CD4-positive, alpha-beta memory T cell (primary cell): ENCODE measurements at places on chromosomes 13 and 19.

DNA sequence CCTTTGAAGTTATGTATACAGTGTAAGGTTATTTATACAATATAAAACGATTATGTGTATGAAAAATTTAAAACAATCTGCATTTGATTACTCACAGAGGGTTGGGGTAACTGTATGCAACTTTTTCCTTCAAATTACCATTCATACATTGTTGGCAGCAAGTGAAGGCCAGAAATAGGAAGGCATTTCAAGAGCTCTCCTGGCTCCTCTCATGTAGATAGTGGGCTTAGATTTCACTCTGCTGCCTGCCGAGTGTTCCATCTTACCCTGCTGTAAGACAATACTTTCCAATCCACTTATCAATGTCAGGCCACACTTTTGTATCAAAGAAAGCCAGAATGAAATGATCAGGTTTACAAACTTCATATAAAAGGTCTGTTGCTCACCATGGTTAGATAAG is 245.2 kb downstream of the DNAJC15 start:
- no peak for DNase-seq

- DNase-seq: no peak
Observed at GRCh38 chr19:2511570-2511969, 35.6 kb downstream of the GADD45B start.

GRCh38 chr13:34405410-34406181 is 536.5 kb upstream of the NBEA start:
- no peak for DNase-seq

DNA sequence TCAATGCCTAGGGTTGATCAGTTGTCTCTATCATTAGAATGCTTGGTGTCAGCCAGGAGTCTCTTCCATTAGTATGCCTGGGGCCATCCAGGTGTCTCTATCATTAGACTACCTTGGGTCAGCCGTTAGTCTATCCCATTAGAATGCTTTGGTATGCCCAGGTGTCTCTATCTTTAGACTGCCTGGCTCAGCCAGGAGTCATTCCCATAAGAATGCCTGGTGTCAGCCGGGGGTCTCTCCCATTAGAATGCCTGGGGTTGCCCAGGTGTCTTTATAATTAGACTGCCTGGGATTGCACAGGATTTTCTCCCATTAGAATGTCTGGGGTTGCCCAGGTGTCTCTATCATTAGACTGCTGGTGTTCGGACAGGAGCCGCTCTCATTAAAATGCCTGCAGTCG is 1442.9 kb downstream of the UQCRFS1 start:
- no peak for DNase-seq

- no peak for DNase-seq
Observed at GRCh38 chr13:20709782-20710181, 6.3 kb downstream of the IL17D start.

- DNase-seq: no peak
Observed at GRCh38 chr19:53826876-53827275, 2.8 kb upstream of the NLRP12 start.

GRCh38 chr13:97549201-97549600 is 115.2 kb downstream of the RAP2A start:
- no peak for DNase-seq

GRCh38 chr19:10027158-10027997 is 14.1 kb downstream of the RDH8 start:
- DNase-seq: peak; percentile 72

DNA sequence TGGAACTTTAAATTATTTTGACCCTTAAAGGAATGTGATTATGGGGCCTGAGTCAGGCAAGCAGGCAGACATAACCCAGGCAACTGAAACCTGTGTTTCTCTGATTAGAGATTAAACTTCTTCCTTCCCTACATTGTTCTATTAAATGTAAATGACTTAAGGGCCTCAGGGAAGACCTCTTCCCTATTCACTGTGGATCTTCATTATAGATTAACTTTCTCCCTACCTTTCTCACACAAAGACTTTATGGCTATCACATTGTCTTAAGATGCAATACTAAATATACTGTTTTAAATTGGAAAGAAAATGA is 8.8 kb upstream of the METTL21C start:
- DNase-seq: no peak

GRCh38 chr13:109986851-109987250 is 200.5 kb upstream of the IRS2 start:
- no peak for DNase-seq

DNA sequence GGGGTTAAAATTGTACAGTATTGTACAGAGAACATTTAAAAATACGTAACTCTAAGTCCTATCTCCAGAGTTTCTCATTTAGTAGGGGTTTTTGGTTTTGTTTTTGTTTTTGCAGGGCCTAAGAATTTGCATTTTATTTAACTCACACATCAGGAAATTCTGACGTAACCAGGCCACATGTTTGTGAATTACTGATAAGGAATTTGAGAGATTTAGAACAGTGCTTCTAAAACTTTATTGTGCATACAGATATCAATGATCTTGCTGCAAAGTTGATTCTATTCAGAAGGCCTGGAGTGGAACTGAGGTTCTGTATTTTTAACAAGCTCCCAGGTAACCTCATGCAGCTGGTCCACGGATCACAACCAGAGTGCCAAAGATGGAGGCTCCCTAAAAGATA is 49.3 kb downstream of the LIG4 start:
- DNase-seq: no peak

DNA sequence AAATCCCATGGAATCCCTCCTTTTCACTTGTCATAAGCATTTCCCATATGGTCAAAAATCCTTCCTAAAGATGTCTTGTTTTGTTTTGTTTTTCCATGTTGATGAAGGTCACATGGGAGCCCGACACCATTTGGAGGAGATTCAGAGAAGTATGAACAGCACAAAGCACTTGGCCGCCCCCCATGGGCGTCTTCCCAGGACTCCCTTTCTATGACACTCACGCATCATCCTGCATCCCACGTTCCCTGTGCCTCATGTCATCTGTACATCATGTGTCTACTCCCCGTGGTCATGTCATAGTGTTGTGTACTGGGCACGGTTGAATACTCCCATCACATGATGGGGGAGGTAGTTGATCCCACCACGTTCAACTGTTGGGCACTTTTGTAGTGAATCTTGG is 2.0 kb downstream of the ZSCAN1 start:
- no peak for DNase-seq

- DNase-seq: no peak
Observed at GRCh38 chr19:41478875-41479756, 36.2 kb downstream of the ERICH4 start.

GRCh38 chr19:5850743-5851293 is 431 bp downstream of the FUT3 start:
- DNase-seq: no peak

DNA sequence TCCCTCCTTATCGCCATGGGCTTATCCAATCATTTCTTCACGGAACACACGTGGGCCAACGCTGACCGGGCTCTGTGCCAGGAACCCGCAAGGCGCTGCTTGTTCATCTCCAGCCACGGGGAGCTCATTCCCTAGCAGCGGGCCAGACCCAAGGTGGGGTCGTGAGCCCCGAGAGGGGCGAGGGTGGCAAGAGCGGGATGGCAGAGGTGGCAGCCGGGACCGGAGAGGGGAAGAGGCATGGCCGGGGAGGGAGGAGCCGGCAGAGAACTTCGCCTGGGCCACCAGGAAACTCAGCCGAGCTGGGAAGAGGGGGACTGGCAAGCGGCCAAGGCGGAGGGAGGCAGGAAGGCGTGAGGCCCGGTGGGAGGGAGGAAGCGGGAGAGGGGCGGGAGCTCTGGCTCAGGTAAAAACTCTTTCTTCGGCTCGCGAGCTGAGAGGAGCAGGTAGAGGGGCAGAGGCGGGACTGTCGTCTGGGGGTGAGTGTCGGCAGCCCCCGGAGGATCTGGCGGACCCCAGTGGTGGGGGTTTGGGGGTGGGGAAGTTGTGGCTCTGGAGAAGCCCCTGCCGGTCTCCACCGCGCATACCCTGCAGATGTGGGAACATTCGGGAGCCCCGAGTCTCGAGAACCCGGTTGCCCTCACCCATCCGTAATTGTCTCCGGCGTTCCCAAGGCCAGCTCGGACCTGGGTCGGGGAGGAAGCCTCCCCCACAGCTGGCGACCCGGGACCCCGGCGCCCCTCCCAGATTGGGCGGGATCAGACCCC is at the start of gene B3GNT3:
Gene B3GNT3, plus strand, starts transcription at position 408 of the 764 bp plus-strand sequence. CDS start 12,670 bp downstream, outside the sequence.
- DNase-seq: no peak

GRCh38 chr13:111789011-111789410 is 277.9 kb upstream of the SOX1 start:
- DNase-seq: no peak

- DNase-seq: no peak
Observed at GRCh38 chr13:98595134-98595533, 18.2 kb upstream of the STK24 start.

- no peak for DNase-seq
Observed at GRCh38 chr19:47510516-47511127, 4.2 kb downstream of the NAPA start.

DNA sequence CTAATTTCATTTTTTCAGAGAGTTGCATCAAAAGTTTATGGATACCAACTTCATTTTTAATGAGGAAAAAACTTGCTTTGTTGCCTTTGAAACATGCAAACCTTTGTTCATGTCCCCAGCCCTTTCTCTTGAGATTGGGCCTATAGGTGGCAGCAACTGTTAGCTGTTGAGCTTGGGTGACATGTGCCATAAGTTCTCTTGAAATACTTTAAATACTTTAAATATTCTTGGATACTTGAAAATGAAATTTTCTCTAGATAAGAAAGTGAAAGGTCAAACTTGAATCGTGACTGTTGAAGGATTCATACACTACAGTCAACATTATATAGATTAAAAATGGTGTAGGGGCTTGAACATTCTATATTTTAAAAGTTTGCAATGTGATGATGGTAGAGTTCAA is 294.9 kb downstream of the NDFIP2 start:
- DNase-seq: no peak

DNA sequence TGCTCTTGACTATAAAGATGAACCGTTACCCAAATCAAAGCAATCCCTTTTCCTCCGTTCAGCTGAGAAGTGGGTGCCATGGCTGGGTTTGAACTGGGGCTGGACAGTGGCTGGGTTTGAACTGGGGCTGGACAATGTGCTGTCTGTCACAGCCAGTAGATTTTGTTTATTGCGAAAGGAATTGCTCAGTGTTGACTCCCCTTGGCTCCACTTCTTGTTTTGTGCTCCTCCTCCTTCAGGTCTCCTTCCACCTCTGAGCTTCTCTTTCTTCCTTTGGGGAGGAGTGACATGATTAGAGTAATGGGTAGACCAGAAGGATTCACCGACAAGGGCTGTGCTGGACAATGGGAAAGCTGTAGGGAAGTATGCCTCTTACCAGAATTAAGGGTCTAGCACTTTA is 19.4 kb upstream of the MBNL2 start:
- no peak for DNase-seq

GRCh38 chr13:50910485-50910805 is 854 bp downstream of the RNASEH2B start:
- DNase-seq: no peak

- no peak for DNase-seq
Observed at GRCh38 chr13:48231933-48232332, 1.1 kb upstream of the ITM2B start.

DNA sequence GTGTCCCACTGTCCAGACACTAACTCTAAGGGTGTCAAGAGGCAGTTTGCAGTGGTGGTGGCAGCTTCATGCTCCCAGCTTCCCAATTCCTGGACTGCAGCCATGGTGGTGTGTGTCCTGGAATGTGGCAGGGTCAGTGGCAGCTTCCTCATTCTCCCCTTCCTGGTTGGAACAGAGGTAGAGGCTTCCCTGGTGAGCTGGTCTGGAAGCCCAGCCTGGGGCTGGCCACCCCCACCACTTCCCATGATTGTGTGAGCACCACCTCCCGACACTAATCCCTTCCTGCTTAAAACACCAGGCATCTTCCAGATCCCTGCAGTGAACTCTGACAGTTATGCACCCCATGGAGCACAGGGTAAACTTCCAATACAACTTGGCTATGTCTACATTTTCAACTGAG is 134.9 kb downstream of the RAP2A start:
- no peak for DNase-seq

- peak; percentile 53 for DNase-seq
Observed at GRCh38 chr19:13841086-13841961, 35.6 kb upstream of the NANOS3 start.

DNA sequence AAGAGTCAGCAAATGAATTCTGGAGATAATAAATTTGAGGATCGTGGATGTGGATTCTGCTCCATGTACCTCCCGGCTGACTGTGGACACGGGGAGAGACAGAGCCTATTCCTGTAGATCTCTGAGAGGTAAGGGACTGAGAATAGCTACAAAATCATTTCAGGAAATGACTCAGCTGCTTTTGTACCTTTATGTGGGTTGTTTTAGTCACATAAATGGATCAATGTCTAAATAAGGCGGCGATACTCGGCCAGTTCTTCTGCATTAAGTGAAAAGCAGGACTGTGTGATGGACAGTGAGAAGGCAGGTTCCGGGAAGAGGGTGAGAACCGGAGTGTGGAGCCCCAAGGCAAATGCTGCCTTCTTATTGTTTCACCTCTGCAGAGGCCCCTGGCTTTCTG is 128.1 kb downstream of the EFNB2 start:
- DNase-seq: no peak

DNA sequence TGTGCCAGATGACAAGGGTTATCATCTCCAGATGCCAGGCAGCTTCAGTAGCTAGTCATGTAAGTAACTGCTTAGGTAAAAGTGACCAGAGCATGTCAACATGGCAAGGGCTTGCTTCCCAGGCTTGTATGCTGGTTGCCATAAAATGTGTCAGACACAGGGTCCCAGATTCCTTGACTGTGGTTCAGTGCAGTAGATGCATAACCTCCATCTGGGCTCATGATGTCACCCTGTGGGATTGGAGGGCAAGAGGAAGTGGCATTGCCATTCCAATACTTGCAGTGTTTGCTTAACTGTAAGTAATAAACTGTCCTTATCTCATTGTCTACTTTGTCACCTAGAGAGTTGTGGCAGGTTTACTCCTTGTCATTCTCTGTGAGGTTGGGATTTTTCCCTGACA is 226.8 kb downstream of the PCDH17 start:
- DNase-seq: no peak

- no peak for DNase-seq
Observed at GRCh38 chr19:53112286-53112685, 9.1 kb upstream of the ZNF160 start.

DNA sequence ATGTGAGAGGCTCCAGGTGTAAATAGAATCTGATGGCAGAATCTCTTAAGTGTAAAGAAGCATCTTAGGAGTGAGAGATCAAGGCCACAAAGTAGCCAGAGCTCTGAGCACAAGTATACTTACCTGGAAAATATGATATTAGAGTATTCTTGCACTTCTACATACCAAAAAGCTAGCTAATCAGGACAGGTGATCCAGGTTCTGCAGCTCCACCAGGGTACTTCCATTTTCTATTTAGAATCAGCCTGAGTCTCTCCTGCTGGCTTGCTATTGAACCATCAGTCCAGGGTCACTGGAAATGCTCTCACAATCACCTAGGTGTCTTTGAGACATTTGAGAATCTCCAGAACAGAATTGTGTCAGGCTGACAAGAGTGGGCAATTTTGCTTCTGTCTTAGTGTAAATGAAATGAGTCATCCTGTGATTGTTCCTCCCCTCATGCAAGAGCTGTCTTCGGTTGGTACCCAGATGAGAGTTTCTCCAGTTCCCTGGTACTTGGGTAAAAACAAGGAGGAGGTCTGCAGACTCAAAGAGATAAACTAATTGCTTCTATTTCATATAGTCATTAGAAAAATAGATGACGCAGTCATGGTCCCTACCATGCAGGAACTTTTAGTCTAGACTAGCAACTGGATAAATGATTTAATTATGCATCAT is 14.6 kb downstream of the ZNF254 start:
- no peak for DNase-seq
